Trophoblast cell (in vitro differentiated cells and primary cell): ENCODE measurements at places on chromosomes 1 and 21.

DNA sequence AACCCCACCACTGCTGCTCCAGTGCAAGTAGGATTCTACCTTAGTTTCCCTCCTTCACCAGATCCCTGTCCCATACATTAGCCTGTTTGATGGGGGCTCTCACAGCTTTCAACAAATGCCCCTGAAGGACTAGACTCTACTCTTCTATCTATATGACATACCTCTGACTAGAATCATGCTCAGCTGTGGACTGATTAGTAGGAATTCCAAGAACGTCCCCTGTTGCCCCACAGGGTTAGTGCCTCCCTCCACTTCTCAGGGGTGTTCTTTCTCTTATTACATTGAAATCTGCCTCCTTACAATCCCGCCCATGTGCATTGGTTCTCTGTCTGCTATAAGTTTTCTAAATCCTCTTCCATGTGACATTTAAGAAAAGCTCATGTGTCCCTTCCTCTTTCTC lies 375.9 kb upstream of the DUSP10 start:
- H3K27me3 ChIP-seq = no peaks in the 10 kb centered on the region
- no peaks in the 10 kb centered on the region for H3K36me3 ChIP-seq
- no peaks in the 10 kb centered on the region for H3K4me1 ChIP-seq
- no peak overlapping the region for H3K27ac ChIP-seq

DNA sequence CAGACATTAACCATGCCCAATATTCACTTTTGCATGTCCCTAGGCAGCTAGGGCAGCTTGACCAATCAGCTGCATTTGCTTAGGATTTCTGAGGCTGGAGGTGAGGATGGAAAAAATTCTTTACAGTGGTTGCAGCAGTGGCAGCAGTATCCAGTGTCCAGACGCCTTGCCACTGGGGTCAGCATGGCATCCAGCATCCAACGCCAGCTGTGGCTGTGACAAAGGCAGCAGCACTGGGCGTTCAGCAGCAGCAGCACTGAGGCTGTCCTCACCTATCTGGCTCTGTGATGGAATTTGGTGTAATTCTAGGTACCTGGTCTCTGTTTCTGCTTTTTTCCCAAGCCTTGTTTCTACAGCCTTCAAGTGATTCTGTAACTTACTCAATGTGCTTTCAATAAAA lies 15.5 kb downstream of the RHBDL2 start:
- no peak overlapping the region for H3K4me3 ChIP-seq
- DNase-seq = no peak
- H3K27ac ChIP-seq = no peak overlapping the region
- H3K36me3 ChIP-seq = no peaks in the 10 kb centered on the region
- H3K4me1 ChIP-seq = no peaks in the 10 kb centered on the region
- no peaks in the 10 kb centered on the region for H3K27me3 ChIP-seq

DNA sequence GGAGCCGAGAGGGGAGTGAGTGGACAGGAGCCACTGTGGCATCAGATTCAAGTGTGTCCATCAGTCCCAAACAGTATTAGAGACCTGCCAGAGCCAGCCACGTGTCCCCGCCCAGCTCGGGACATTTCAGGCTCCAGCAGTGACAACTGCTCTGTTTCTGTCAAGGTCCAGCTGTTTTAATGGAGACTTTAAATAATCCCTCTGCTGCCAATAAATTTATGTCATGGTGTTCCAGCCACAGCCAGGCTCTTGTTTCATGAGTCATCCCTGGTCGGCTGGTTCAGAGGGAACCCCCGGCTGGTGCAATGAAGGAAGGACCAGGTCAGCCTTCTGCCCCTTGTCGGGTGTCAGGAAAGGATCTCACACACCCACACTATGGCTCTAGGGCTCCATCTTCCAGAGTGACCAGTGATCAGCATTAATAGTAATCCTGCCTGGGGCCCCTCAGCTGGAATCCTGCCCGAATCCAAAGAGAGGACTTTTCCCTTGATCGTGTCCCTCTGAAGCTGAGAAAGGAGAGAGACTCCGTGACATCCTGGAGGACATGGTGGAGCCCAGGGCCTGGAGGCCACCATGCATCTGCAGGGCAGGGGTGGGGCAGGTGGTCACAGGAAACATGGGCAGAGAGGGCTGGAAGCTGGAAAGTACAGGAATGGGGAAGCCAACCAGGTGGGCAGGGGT lies 197.3 kb downstream of the MATN1 start:
- no peaks in the 10 kb centered on the region for H3K36me3 ChIP-seq
- H3K4me3 ChIP-seq = no peak overlapping the region
- no peak for DNase-seq
- H3K4me1 ChIP-seq = no peaks in the 10 kb centered on the region
- H3K27ac ChIP-seq = no peak overlapping the region
- no peaks in the 10 kb centered on the region for H3K27me3 ChIP-seq

- no peak overlapping the region for H3K4me3 ChIP-seq
- H3K36me3 ChIP-seq = no peaks in the 10 kb centered on the region
- DNase-seq = no peak
- no peaks in the 10 kb centered on the region for H3K4me1 ChIP-seq
- H3K27me3 ChIP-seq = no peaks in the 10 kb centered on the region
Observed at GRCh38 chr1:197342044-197342565, 74.1 kb downstream of the CRB1 start.

DNA sequence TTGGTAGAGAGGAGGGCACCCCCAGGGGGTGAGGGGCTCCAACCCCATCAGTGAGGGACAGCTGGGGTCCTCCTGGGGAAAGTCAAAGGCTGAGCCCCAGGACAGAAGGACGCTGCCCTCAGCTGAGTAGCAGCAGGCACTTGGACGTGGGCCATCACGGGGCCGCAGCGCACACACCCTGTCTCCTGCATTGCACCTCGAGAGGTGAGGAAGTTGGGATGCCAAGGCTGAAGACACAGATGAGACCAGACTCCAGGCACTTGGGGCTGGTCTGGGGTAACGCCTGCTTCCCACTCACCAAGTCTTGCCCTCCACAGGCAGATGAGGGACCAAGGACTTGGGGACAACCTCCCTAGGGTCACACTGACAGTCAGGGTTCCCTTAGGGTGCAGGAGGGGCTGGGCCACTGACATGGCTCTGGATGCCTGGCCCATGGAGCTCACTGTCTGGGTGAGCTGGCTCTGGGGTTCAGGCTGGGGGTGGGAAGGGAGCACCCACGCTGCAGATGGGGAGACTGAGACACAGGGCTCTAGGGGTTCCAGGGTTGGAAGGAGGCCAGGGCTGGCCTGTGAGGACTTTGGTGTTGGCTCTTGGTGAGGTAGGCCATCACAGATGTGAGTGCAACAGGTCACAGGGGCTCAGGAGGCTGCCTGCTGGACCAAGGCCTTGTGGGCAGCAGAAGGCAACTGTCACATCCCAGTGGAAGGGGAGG lies 16.6 kb upstream of the ZNF678 start:
- H3K4me3 ChIP-seq = no peak overlapping the region
- H3K27me3 ChIP-seq = no peaks in the 10 kb centered on the region
- peaks cover 1% of the 10 kb centered on the region for H3K4me1 ChIP-seq

DNA sequence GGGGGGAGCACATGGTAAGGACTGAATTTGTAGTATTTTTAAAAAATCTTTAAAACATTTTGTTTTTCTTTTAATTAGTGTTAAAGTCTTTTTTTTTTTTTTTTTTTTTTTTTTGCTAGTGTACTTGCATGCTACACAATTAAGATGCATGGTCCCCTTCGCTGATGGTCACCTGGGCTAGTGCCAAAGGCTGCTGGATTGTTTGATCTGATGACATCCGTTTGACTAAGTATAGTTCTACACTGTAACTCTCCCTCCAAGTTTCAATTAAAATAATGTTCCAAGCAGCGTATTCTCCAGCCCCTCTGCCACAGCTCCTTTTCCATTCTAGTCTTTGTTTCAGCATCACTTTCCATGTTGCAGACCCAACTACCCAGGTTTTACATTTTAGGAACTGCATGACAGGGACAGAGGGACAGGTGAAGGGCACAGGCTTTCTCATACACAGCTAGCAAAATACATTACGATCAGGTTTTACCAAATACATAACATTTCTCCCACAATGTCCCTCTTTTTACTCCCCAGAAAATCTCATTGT lies 852 bp upstream of the RAVER2 start:
- no peak for DNase-seq
- H3K4me3 ChIP-seq = no peak overlapping the region
- no peaks in the 10 kb centered on the region for H3K4me1 ChIP-seq
- H3K27me3 ChIP-seq = no peaks in the 10 kb centered on the region
- no peak overlapping the region for H3K27ac ChIP-seq

DNA sequence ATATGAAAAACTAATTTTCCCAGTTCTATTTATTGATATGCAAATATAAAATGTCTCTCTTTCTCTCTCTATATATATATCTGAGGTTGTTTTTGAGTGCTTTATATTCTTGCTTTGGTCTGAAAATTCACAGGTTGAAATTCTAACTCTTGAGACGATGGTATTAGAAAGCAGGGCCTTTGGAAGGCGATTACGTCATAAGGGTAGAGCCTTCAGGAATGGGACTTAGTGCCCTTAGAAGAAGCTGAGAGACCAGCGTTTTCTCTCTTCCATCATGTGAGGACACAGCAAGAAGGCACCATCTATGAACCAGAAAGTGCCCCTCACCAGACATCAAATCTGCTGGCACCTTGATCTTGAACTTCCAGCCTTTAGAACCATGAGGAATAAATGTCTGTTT lies 57.4 kb upstream of the PAXBP1 start:
- H3K27me3 ChIP-seq = no peaks in the 10 kb centered on the region
- no peak for DNase-seq
- no peak overlapping the region for H3K4me3 ChIP-seq
- no peak overlapping the region for H3K27ac ChIP-seq
- no peaks in the 10 kb centered on the region for H3K4me1 ChIP-seq

DNA sequence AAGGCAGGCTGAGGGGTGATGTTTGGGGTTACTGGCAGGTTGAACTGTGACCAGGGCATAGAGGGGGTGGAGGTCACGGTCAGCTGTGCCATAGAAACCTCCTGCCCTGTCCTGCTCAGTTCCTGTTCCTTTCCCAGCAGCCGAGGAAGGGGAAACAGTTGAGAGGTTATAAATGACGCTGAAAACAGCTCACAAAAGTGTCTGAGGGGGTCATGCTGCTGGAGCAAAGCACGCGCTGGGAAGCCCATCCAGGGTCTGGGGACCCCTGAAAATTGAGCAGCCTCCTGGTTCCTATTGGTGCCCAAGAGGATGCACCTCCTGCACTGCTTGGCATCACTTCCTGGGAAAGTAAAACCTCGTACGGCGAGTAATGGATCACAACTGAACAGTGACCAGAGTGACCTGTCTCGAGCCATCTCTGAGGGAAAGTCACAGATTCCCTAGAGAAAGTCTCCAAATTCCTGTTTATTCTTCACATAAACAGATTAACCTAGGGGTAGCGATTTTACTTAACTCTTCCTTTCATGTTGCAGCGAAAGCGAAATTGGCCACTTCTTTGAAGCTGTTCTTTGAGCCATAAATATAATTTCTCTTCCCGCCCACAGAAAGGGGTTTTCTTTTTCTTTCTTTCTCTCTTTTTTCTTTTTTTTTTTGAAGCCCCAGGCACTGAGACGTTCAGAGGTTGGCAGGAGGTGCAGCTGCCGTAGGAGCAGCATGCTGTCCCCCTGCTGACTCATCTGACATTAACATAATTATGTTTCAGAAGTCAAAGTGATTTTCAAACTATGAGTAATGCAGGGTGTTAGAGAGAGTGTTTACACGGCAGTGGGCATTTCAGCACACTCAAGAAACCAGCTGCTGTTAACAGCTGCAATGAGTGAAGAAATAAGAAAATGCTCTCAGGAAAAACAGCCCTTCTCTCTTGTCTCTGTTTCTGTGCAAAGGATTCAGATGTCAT lies 41.8 kb upstream of the ATF3 start:
- H3K36me3 ChIP-seq = no peaks in the 10 kb centered on the region
- no peaks in the 10 kb centered on the region for H3K27me3 ChIP-seq
- peak; percentile 94 for DNase-seq
- no peak overlapping the region for H3K27ac ChIP-seq
- peaks cover 9% of the 10 kb centered on the region for H3K4me1 ChIP-seq

GRCh38 chr1:215156232-215156631 lies 73.7 kb downstream of the KCNK2 start:
- no peak overlapping the region for H3K27ac ChIP-seq
- no peak overlapping the region for H3K4me3 ChIP-seq
- H3K4me1 ChIP-seq = no peaks in the 10 kb centered on the region
- DNase-seq = no peak
- no peaks in the 10 kb centered on the region for H3K27me3 ChIP-seq
- H3K36me3 ChIP-seq = no peaks in the 10 kb centered on the region

- no peak overlapping the region for H3K4me3 ChIP-seq
- H3K27me3 ChIP-seq = no peaks in the 10 kb centered on the region
- H3K36me3 ChIP-seq = no peaks in the 10 kb centered on the region
- no peak overlapping the region for H3K27ac ChIP-seq
- no peaks in the 10 kb centered on the region for H3K4me1 ChIP-seq
- no peak for DNase-seq
Observed at GRCh38 chr1:230550428-230550827, 91.9 kb upstream of the COG2 start.

- H3K36me3 ChIP-seq = no peaks in the 10 kb centered on the region
- H3K27ac ChIP-seq = no peak overlapping the region
- H3K4me3 ChIP-seq = no peak overlapping the region
- no peaks in the 10 kb centered on the region for H3K4me1 ChIP-seq
Observed at GRCh38 chr1:189131576-189131975, 1346.1 kb downstream of the BRINP3 start.

DNA sequence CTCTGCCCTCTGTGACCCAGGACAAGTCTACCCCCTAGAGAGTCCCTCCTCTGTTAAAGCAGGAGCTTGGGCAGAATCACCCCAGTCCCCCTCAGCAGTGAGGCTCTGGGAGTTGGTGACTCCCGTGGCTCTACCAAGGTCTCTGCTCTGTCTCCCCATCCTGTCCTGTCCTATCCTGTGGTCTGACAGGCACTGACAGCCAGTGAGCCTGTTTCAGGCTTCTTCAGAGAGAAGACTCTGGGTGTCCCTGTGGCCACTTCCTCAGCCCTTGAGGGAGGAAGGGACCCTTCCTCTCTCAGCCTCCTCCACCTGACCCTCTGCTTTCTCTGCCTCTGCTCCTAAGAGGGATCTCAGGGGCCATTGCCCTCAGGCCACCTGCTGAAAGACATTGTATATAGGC lies 148.7 kb downstream of the FCRL5 start:
- no peak for DNase-seq
- H3K27ac ChIP-seq = no peak overlapping the region
- H3K4me3 ChIP-seq = no peak overlapping the region
- peaks cover 17% of the 10 kb centered on the region for H3K4me1 ChIP-seq

DNA sequence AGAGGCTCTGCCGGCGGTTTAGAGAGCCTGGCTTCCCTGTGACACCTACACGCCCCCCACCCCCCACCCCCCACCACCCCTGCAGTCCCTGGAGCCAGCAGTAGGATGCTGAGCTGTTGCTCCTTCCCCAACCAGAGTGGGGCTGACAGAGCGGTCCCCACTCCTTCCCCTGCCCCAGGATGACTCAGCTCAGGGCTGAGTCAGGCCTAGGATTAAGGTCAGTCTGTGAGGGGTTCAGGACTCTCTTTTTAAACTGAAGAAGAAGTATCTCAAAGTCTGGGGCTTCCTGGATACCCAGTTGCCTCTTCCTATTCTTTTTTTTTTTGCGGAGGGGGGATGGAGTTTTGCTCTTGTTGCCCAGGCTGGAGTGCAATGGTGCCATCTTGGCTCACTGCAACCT lies 19.1 kb downstream of the DMBX1 start:
- H3K36me3 ChIP-seq = no peaks in the 10 kb centered on the region
- no peak overlapping the region for H3K4me3 ChIP-seq
- no peak overlapping the region for H3K27ac ChIP-seq

GRCh38 chr1:36465731-36466369 lies 1.7 kb upstream of the MRPS15 start:
- peaks cover 4% of the 10 kb centered on the region for H3K4me1 ChIP-seq
- peak; percentile 23 for DNase-seq
- H3K27me3 ChIP-seq = no peaks in the 10 kb centered on the region
- H3K27ac ChIP-seq = no peak overlapping the region
- H3K4me3 ChIP-seq = no peak overlapping the region
- peaks cover 13% of the 10 kb centered on the region for H3K36me3 ChIP-seq
